ENCODE measurements at places on chromosomes 11 and 22.
A peak's percentile ranks its signal among the peaks of the same experiment; 100 is the strongest.

GRCh38 chr22:22196018-22196533, 48.5 kb upstream of the VPREB1 start:
- no peak for DNase-seq

DNA sequence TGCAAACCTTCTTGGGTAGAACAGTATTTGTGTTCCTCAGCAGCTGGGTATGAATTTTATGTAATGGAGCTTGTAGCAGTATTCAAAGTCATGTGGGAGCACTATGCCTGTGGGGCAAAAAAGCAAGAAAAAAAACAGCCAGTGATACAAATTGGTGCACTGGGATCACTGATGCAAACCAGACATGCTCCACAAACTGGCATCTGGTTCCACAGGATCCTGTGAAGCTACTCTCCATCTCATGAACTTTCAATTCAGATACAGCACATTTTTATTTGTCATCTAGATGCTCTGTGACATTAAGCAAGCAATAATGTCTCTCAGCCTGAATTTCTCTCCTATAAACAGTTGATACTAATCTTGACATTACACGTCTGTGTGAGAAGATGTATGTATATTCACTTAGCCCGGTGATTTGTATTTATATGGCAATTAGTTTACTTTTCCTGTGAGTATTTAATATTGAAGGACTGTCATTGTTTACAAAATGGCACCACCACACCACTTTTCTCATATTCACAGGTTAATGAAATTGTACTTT, 208.5 kb upstream of the GRIA4 start:
- no peak for DNase-seq

- DNase-seq: peak; percentile 24
Measured at GRCh38 chr11:123362941-123363340, 67.1 kb upstream of the GRAMD1B start.

GRCh38 chr11:11078344-11079086, 220.7 kb upstream of the ZBED5 start:
- no peak for DNase-seq

DNA sequence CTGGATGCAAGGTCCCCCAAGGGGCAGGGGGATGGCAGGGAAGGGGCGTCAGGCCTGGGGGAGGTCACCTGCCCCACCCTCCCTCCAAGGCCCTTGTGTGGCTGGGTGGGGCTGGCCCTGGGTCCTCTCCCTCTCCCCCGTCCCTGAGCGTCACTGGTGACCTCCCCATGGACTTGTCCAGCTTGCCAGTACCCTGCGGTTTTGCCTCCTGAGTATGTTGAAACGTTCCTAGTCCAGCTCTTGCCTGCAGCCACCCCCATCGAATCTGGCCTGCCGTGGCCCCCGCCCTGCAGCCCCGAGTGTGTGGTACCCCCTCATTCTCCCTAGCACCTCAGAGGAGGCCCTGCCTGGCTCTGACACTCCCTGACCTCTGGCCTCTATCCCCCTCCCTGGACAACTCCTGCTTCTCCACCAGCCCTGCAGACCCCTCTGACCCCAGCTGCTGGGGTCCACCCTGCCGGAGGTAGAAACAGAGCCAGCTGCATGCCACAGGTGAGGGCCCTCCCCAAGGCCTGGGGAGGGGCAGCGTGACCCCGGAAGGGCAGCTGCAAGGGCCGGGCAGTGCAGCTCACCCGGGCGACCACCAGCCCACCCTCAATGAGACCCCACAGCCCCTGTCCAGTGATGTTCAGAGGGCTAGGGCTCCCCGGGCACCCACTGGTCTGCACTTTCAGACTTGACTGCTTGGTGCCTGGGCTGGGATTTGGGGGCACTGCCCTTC, 4.1 kb upstream of the MUC6 start:
- DNase-seq: no peak

DNA sequence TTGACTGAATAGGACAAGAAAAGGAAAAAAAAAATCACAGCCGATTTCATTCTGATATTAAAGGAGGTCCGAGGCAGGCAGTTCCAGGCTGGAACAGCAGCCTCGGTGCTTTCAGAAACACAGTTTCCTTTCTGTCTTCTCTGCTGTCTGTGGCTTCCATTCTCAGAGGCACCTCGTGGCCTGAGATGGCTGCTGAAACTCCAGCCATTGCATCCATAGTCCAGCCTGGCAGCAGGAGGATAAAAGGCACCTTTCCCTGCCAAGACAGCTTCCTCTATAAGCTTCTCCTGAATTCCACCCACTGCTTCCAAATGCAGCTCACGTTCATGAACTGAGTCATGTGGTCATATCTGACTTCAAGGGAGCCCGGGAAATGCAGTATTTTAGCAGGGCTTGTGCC, 390.5 kb downstream of the TBC1D22A start:
- no peak for DNase-seq

DNA sequence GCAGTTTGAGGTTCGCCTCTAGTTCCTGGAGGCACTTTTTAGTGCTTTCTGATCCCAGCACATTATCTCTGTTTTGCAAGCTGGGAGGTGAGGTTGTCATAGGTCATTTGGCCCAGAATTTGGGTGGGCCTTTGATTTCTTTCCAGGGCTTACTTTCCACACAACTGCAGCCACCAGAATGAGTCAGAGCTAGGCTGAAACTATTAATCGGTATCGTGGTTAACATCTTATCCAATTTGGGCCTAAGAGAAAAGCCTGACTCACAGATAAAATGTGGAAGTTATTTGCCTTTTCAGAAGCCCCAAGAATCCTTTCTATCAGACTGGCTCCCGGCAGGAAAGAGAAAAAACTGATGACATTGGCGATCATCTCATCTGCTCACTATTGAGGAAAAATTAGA, 166.4 kb downstream of the KIRREL3 start:
- DNase-seq: no peak
